ENCODE measurements at places on chromosomes 13 and 19.
A peak's percentile ranks its signal among the peaks of the same experiment; 100 is the strongest.

DNA sequence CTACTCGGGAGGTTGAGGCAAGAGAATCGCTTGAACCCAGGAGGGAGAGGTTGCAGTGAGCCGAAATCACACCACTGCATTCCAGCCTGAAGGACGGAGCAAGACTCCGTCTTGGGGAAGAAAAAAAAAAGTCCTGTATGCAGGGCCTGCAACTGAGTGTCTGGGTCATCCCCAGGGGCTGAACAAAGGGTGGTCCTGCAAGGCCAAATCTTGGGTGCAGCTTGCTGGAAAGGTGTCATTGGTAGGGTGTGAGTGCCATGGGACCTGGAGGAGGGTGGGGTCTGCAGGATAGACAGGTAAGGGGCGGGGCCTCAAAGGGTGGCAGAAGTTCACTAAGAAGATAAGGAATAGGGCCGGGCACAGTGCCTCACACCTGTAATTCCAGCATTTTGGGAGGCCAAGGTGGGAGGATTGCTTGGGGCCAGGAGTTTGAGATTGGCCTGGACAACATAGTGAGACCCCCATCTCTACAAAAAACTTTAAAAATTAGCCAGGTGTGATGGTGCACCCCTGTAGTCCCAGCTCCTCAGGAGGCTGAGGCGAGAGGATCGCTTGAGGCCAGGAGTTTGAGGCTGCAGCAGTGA is 31.5 kb downstream of the ZSWIM4 start:
- DNase-seq, result no peak

DNA sequence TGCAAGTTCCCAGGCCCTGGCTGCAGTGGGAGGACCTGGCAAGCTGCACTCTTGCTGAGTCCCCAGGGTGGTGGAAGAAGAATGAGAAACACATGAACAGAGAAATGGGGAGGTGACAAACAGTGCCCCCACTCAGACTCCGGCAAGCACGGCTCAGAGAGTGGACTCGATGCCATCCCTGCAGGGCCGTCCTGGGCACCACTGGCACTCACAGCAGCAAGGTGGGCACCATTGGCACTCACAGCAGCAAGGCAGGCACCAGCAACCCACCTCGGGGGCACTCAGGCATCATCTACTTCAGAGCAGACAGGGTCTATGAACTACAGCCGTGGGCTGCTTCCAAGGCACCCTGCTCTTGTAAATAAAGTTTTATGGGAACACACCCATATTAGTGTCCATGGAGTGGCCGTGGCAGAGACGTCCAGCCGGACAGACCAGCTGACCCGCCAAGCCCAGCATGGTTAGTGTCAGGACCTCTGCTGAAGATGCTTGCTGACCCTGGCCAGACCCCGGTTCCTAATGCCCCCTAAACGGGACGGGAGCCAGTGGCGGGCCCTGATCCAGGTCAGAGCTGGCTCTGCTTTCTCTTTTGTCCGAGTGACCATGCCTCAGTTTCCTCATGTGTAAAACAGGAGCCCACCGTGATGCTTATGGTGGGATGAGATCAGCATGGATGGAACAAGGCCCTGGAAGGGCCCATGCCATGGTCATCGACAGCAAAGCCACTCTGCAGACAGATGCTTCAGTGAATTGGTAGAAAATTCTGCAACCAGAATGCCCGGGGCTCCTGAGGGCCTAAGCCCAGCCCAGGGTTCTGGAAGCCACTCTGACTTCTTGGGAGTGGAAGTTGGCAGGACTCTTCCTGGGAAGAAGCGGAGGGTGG is 2.1 kb upstream of the F10 start:
- DNase-seq, result peak; percentile 12

DNA sequence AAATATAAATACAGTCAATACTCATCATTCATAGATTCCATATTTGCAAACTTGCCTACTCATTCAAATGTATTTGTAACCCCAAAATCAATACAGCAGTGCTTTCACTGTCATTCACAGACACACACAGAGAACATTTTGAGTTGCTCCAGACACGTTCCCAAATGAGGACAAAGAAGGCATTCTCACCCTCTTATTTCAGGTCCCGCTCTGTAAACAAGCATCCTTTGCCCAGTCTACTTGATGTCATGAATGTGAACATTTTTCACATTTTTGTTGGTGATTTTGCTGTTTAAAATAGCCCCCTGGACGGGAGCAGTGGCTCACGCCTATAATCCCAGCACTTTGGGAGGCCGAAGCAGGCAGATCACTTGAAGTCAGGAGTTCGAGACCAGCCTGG is 15.5 kb downstream of the C19orf47 start:
- no peak for DNase-seq

DNA sequence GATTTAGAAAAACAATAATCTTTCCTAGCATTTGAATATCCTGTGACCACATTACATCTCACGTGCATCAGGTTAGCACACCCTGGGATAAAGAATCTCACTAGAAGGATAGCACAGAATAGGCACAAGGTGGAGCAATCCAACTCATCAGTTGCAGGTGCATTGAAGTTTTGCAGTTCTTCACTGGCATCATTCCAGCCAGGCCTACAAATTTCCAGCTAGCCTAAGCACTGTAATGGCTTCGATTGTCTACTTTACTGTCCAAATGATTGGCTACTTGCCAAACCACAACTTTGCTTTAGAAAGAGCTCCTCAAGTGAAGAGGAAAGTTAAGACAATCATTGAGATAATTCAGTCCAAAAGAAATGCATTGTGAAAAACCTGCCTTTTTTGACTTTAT is 89.5 kb downstream of the SPRY2 start:
- no peak for DNase-seq

GRCh38 chr13:22800526-22801401 is 380.0 kb upstream of the SGCG start:
- peak; percentile 75 for DNase-seq

GRCh38 chr13:108346376-108346775 is 76.9 kb downstream of the TNFSF13B start:
- DNase-seq, result no peak

GRCh38 chr13:66657165-66657881 is 572.8 kb downstream of the PCDH9 start:
- peak; percentile 25 for DNase-seq

- DNase-seq, result no peak
Measured at GRCh38 chr13:80814541-80814940, 473.6 kb upstream of the SPRY2 start.

GRCh38 chr19:49843265-49843664 is 7.7 kb upstream of the PTOV1 start:
- DNase-seq, result no peak

- DNase-seq, result peak; percentile 75
Measured at GRCh38 chr19:13056052-13056660, 46.5 kb downstream of the LYL1 start.

DNA sequence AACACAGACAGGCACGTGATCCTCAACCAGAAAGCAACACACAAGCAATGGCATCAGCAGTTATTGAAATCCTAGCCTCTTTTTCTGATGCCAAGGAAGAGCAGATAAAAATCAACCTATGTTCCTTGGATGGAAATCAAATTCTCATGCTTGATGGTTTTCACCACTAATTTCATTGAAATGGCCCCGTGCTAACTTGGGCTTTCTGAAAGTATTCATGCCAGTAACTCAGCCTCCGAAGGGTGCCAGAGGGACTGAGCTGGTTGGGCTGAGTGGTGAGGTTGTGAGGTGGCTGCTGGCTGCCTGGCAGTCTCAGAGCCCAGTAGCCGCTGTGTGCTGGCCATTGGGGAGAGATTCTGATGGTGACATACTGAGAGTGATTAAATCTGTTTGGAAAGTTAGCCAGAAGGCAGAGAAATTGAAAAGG is 309.3 kb downstream of the DCT start:
- DNase-seq, result peak; percentile 85

DNA sequence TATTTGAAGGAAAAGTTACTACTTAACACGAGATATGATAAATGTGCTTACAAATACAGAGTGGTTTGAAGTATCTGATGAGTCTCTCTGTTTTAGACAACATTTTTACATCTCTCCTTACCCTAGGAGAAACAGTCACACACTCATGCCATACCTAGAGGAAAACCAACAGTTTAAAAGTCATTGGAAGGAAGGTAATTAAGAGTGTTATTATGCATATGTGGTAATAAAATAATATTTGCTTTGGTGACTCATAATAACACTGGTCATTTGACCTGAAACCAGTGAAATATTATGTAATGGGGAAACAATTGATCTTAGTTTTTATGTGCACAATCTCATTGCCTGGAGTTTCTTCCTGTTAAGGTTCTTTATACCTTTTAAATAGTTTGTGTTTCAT is 136.9 kb upstream of the SOX21 start:
- no peak for DNase-seq

DNA sequence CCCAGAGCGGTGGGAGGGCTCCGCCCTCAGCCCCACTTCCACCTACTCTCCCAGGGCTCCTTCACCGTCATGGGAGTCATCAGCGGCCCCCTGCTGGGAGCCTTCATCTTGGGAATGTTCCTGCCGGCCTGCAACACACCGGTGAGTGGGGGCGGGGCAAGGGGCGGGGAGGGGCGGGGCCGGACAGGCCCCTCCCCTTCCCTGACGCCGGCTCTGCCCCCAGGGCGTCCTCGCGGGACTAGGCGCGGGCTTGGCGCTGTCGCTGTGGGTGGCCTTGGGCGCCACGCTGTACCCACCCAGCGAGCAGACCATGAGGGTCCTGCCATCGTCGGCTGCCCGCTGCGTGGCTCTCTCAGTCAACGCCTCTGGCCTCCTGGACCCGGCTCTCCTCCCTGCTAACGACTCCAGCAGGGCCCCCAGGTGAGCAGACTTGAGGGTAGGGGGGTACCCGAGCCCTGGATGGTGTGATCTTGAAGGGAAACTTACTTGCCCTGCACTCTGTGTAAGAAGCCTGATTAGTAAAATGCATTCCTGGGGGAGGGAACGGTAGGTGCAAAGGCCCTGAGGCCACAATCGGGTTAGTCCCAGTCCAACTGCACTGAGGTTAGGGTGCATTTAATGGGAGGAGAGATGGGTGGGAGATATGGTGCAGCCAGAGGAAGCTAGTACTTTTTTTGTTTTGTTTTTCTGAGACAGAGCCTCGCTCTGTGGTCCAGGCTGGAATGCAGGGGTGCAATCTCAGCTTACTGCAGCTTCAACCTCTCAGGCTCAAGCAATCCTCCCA is 12.1 kb downstream of the SLC5A5 start:
- DNase-seq, result no peak

DNA sequence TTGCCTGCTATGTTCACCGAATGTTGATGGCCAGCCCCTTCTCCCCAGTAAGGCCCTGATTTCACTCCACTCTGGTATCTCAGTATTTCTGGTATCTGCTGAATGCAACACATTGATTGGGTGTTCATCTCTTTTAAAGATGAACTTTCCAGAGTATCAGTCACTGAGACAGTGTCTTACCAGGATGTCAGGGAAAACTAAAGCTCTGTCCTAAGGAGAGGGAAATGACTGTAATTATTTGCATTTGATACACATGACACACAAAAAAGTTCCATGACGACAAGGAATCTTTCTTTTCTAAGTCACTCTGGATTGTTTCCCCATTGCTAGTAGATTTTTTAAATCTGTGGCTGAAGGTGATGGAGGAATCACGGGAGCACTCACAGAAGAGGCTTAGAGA is 2.2 kb downstream of the GPC5 start:
- no peak for DNase-seq

DNA sequence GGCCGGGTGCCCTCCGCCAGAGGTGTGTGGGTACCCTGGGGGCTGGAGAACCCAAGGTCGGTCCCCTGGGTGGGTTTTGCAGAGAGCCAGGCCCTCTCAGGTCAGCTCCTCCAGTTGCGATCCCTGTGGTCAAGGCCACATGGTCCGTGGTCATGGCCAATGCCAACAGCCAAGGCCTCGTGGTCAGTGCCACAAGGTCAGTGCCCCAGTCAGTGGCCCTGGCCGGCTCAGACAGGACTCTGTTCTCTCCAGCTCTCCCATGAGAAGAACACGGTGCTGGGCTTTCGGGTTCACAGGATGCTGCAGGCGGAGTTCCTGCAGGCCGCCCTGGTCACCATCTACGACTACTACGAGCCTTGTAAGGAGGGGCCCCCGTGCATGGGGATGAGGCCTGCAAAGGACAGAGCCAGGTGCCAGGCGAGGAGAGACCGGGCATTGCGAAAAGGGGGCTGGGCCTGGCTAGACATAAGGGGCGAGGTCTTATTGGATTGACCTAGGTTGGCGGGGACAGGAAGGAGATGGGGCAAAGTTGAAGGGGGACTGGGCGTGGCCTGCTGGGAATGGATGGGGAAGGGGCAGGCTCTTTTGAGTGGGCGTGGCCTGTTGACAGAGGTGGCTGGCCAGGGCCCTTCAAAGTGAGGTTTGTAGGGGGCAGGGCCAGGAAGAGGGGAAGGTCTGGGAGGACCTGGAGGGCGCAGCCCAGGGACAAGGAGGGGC is 15.2 kb upstream of the SHFL start:
- no peak for DNase-seq

DNA sequence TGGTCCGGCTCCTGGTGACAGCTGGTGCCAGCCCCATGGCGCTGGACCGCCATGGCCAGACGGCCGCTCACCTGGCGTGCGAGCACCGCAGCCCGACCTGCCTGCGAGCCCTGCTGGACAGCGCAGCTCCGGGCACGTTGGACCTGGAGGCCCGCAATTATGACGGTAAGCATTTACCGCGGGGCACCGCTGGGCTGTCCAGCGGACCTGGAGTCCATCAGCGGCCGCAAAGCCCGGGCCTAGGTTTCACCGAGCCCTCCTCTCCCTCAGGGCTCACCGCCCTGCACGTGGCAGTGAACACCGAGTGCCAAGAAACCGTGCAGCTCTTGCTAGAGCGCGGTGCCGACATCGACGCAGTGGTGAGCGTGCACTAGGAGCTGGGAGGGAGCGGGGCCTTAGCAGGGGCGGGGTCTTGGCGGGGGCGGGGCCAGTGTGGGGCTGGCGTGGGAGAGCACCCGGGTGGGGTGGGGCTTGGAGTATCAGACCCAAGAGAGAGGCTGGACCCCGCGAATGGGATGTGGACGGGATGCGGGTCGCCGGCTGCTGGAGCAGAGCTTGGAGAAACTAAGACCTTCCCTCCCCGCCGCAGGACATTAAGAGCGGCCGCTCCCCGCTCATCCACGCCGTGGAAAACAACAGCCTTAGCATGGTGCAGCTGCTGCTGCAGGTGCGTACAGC is 8.7 kb downstream of the BCL3 start:
- DNase-seq, result peak; percentile 94

GRCh38 chr19:3057275-3057714 is 5.0 kb downstream of the TLE5 start:
- peak; percentile 95 for DNase-seq

- DNase-seq, result no peak
Measured at GRCh38 chr13:59879281-59879680, 284.4 kb downstream of the DIAPH3 start.

DNA sequence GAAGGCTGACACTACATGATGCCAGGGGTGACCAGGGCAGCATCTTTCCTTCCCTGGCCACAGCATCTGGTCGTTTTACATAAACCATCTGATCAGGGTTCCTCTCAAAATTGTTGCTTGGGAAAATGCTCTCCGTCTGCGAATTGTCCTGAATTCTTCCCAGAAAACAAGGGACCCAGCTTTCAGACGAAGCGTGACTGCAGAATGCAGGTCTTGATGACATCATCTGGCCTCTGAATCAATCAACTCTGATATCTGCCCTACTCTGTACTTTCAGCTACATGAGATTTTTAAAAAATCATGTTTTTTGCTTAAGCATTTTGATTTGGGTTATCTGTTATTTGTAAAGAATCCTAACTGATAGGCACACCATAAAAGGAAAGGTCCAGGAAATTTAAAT is 246.6 kb upstream of the IRS2 start:
- no peak for DNase-seq

- no peak for DNase-seq
Measured at GRCh38 chr13:114038211-114038613, 64.3 kb upstream of the C13orf46 start.
